ENCODE measurements at places on chromosomes 3 and 15.

DNA sequence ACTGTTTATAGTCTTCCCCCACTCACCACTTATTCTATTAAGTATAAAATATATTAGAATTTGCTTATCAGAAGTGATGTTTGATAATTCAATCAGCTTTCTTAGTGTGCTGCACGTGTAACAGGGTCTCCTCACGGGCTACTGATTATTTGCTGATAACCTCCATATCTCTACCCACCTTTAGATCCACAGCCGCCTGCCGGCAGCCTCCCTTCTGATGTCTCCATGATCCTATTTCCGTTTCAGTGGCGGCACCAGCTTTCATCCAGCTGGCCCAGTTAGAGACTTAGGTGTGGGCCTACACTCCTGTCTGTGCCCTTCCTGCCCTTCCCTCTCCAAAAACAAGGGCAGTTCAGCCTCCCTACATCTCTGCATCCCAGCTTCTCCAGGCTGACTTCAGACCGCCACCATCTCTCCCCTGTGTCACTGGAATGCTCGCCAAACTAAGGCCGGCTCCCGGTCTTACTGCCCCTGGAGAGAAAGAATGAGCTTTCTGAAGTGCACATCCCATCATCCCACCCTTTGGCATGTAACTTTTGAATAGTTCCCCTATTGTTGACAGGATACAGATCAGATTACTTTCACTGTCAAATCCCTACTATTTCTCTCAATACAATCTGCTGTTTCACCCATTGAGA lies 76.6 kb upstream of the PRTG start:
- no peak for DNase-seq

GRCh38 chr3:141710888-141711616 lies 27.0 kb upstream of the RNF7 start:
- no peak for DNase-seq

DNA sequence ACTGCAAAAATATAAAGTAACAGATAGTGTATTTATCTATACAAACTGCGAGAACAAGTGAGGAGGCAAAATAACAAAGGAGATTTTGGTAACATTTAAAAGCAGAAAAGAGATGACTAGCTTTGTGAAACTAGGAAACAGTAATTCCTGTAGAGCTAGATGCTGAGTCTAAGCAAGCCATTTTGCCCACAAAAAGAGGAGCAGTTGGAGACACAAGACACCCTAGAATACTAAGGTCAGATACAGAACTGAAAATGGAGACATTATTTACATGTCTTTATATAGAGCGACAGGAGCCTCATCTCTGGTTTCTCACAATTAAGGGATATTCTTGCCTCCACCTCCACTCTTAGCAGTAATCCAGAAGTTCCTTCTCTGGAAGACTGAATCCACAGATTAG lies 732.4 kb upstream of the GBE1 start:
- no peak for DNase-seq

GRCh38 chr15:78630886-78631633 lies 9.9 kb downstream of the CHRNB4 start:
- DNase-seq: no peak

DNA sequence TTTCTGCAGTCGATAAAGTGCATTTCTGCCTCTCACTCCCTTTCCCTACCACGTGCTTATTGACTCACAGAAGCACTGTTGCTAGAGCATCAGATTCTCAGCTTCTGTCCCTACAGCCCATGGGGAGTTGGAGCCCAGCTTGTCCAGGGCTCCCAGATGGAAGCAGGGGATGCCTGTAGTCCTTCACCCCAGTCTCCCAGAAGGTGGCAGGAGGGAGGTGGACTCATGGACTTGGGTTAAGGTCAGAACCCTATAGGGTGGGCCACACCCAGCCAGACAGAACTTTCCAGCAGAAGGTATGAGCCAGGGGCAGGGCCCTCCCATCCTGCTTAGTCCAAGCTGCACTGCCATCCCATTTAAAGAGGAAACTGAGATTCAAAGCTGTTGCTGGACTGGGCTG lies 33.1 kb upstream of the SEMA3F start:
- no peak for DNase-seq

DNA sequence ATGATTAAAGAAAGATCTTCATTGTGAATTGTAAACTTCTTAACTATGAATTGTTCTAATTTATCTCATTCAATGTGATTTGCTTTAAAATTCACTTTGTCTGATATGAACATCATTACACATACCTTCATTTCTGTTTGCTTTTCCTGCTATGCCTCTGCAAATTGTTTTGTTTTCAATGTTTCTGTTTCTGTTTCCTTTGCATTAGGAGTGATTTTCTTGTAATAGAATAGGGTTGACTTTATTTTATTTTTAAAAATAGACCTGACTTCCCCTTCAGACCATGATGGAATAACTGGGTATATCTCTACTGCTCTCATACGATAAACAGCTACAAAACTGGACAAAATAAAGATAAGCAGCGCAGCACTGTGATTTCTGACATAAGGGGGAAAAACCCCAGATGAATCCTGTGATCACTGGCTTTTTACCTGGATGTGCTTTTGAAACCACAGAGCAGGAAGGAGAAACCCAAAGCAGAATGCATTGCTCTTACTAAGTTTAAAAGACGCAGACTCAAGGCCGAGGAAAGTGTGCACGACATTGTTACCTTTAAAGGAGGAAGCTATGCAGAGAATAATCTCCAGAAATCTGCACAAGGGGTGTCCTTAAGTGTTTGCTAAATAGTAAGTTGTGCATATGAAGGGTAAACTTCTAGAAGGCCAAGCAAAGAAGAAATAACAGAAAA lies 420.2 kb downstream of the TBC1D5 start:
- DNase-seq: no peak

GRCh38 chr3:29202378-29202777 lies 78.5 kb upstream of the RBMS3 start:
- DNase-seq: no peak

GRCh38 chr3:57654267-57654666 lies 38.6 kb downstream of the DENND6A start:
- no peak for DNase-seq

DNA sequence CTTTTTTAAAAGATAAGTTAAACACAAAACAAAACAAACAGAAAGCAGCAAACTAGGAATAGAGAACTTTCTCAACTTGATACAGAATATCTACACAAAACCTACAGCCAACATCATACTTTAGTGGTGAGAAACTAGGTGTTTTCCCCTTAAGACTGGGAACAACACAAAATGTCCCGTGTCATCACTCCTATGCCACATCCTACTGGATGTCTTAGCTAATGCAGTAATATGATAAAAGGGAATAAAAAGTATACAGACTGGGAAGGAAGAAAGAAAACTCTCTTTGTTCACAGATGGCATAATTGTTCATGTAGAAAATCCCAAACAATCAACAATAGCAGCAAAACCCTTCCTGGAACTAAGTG lies 45.9 kb downstream of the TMEM45A start:
- no peak for DNase-seq

DNA sequence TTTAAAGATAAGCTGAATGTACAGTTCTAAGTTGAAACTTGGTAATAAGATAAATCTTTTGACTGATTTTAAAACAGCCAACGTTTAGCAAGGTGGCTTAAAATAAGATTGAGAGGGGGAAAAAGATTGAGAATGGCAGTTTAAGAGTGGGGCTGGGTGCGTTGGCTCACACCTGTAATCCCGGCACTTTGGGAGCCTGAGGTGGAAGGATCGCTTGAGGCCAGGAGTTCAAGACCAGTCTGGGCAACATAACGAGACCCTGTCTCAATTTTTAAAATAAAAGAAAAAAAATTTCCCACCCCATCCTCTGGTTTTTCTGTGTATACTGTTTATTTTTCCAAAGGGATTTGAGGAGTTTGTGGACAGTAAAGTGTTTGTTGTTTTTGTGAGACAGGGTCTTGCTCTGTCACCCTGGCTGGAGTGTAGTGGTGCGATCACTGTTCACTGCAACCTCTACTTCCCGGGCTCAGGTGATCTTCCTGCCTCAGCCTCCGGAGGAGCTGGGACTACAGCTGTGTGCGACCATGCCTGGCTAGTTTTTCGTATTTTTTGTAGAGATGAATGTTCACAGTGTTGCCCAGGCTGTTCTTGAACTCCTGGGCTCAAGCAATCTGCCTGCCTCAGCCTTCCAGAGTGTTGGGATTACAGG lies 3.0 kb downstream of the MAPK6 start:
- no peak for DNase-seq

DNA sequence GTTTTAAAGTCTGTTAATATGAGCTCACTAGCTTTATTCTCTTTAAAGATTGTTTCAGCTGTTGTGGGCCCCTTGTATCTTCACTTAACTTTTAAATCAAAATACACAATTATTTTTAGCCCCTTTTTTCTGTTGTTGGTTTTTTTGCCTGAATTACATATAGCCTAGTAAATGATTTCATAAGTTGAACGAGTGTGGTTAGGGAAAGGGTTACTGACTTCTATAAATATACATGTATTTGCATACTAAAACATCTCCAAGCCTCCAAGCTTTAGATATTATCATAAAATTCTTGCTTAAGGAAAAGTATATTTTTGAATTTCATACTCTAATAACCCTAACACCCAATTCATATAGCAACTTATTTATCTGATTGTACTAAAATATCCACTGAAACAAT lies 73.2 kb upstream of the ARL6 start:
- DNase-seq: no peak

- DNase-seq: no peak
Observed at GRCh38 chr3:48569808-48570450, 6.3 kb upstream of the UCN2 start.

DNA sequence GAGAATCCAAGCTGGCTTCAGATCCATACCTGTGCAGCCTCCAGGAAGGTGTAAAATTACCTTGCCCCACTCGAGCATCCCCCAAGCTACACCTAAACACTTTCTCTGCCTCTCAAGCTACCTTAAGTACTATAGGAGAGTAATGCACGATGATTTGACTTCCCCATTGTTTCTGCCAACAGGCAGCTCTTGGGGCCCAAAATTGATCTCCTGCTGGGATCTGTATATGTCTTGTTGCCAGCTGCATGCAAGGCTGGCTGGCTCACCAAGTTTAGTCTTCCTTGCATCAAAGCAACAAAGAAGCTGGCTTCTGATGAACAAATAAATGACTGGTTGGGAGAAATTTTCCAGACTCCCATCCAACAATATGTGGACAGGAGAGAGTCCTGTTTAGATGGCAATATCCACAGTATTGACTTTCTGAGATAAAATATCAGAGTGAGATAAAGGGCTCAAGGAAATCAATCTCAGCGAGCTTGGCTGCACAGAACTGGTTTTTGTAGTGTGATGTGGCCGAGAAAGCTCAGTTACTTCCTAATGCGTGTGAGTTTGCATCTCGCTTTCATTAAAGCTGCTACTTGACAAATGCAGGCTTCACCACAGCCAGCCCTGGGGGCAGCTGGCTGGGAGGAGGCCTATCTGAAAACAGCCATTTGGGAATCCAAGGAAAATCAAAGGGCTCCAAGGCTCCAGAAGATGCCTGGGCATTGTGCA lies 140.7 kb downstream of the MINAR1 start:
- no peak for DNase-seq

GRCh38 chr15:77219841-77220240 lies 148.9 kb upstream of the TSPAN3 start:
- DNase-seq: no peak

GRCh38 chr15:25990220-25990619 lies 127.1 kb upstream of the ATP10A start:
- DNase-seq: no peak

GRCh38 chr3:50524746-50525145 lies 21.3 kb upstream of the CACNA2D2 start:
- DNase-seq: no peak

DNA sequence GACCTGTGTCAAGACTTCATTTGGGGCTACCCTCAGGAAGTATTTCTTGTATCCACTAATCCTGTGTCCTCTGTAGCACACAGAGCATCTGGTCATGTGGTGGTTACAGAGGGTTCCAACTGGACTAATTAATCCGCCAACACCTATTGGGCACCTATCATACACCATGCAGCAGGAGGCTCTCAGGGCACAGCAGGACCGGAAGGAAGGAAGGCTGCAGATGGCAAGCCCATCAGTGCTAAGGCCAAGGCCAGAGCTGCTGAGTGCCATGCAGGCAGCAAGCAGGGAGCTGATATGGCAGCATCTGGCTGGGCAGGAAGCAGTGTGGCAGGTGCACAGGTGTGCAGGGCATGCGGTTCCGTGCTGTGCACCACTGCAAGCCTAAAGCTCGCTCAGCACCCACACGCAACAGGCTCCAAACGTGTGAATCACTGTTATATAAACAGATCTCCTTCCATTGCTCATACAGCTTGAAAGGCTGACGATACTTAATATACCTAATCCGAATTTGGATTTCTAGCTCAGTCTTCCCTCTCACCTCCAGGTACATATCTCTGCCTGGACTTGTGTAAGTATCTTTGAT lies 64.4 kb upstream of the SNRPA1 start:
- no peak for DNase-seq

DNA sequence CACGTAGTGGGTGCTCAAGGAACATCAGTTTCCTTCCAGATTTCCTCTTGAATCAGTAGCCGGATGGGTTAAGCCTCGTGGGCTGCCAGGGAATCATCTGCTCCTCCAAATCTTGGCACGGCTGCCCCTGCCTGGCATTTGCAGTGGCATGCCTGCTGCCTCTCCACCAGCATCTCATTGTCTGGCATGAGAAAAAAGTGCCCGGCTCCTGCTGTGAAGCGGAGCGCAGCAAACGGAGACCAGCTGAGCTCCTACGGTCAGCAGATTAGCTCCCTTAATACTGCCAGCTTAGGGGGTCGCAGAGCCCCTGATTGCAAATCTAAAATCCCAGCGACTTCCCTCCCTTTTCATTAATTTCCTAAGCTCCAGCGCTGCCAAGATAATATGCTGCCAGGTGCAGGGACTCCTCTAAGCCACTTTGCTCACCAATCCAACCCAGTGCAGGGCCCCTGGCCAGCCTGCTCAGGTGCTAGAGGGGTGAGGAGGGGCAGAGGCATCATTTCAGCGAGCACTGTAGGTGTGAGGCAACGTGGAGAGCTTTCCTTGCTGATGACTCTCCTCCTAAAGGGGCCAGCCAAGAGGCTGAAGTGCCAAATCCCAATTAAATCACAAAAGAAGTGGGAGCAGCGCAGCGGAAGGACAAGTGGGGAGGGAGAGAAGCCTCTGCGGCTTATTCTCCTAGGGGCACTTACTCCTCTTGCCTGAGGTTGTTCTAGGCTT lies 49.6 kb upstream of the ST8SIA2 start:
- DNase-seq: no peak

DNA sequence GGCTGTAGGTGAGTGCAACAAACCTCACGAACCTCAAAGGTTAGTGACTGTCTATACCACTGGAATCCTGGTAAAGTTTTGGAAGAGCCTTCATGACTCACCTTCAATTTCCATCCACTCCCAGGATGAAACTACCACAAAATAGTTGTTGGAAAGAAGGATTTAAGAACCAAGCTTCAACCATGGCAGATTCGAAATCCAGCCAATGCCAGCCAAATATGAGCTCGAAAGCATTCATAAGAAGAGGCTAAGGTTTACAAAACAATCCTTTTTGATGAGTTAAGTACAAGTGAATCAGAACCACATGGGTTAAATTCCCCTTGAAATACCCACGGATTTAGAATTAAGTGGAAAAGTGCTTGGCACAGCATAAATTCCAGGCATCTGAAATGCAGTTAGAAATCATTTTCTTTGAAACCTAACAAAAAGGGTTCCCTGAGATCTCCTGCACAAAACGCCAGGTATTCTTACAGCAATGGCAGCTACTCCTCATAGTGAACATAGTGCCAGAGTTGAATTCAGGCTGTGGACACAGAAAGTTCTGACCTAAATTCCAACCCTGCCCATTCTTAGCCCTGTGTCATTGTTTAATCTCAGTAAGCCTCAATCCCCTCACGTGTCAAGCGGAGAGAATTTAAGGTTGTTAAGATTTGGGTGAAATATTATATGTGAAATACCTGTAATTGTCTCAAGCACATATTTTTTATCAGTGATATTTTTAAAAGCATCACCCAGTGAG lies 89.2 kb downstream of the FBN1 start:
- no peak for DNase-seq

All from KBM-7 (cell line).